ENCODE measurements at places on chromosomes 13 and 19. TPM values are rescaled to one million over a fixed set of nuclear protein-coding genes. Genes with fewer than 3 reads are reported as not detected.
A peak's percentile ranks its signal among the peaks of the same experiment; 100 is the strongest.

Gene SGCG
- 0.55 TPM for total RNA-seq

Gene COL4A1
- 144 TPM for total RNA-seq

Gene B3GNT8
- total RNA-seq, result 4.6 TPM

Gene C1QTNF9
- 0.26 TPM for total RNA-seq

DNA sequence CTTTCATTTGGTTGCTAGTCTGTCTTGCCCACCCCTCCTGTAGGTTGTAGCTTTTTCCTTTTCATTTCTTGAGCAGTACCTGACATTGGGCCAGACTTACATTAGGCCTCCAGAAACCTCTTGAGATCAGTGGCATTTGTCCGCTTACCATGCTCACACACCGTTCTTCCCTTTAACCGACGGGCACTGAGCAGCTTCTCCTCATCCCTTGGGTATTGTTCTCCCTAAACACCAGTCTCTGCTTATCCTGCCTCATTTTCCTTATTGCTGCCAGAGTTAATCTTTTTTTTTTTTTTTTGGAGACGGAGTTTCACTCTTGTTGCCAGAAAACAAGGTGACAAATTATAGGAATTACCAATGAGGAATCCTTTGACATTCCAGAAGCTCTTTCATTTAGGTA, 27.2 kb upstream of the KCTD4 start:
- DNase-seq, result no peak

DNA sequence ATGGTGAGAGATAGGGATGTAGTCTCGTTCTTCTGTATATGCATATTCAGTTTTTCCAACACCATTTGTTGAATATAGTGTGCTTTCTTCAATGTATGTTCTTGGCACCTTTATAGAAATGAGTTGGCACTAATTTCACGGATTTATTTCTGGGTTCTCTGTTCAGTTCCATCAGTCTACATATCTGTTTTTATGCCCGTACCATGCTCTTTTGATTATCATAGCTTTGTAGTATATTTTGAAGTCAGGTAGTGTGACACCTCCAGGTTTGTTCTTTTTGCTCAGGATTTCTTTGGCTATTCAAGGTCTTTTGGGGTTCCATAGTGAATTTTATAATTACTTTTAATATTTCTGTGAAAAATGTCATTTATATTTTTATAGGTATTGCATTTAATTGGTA, 14.5 kb upstream of the ZNF793 start:
- DNase-seq, result no peak

- no peak for DNase-seq
These were observed 45.5 kb downstream of the HSPH1 start for GRCh38 chr13:31116224-31116623.

GRCh38 chr13:50167224-50167947, 152.1 kb downstream of the KCNRG start:
- DNase-seq, result no peak

GRCh38 chr13:107742544-107742943, 472.8 kb downstream of the LIG4 start:
- DNase-seq, result no peak

- no peak for DNase-seq
These were observed 38.1 kb downstream of the DOCK9 start for GRCh38 chr13:98939660-98940191.

DNA sequence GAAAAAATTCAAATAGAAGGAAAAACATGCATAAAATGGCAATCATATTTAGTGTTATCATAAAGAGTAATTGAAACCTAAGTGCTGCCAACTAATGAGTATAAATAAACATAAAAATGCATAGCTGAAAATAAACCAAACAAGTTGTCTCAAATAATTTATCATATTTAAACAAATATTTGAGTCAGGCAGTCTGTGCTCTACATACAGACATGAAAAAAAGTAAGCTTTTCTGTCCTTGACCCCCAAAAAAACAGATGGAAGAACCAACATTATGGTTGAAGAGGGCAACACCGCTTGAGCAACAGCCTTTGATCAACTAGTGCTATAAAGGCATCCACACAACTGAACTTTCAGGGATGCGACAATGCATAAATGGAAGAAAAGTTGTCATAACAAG, 735.1 kb upstream of the MIR17HG start:
- no peak for DNase-seq

DNA sequence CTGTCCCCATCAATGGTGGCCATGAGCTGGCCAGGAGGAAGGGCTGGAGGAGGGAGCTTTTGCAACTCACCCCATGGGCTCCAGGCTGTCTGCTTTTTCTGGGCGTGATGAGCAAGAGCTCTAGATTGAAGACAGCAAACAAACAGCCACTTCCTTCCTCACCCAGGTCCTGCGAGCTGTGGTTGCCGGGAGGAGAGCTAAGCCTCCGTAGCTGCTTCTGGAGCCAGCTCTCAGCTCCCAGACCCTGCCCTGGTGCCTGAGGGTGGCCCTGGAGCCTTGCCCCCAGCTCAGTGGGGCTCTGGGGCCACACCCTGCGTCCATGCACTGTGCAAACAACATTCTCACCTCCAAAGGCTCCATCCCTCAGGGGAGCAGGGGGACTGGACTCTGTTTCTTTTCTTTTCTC, 6.2 kb downstream of the MYO1F start:
- no peak for DNase-seq

GRCh38 chr13:105878119-105878700, 657.3 kb downstream of the EFNB2 start:
- DNase-seq, result no peak

GRCh38 chr13:50123862-50124535, 108.8 kb downstream of the KCNRG start:
- DNase-seq, result peak; percentile 76

DNA sequence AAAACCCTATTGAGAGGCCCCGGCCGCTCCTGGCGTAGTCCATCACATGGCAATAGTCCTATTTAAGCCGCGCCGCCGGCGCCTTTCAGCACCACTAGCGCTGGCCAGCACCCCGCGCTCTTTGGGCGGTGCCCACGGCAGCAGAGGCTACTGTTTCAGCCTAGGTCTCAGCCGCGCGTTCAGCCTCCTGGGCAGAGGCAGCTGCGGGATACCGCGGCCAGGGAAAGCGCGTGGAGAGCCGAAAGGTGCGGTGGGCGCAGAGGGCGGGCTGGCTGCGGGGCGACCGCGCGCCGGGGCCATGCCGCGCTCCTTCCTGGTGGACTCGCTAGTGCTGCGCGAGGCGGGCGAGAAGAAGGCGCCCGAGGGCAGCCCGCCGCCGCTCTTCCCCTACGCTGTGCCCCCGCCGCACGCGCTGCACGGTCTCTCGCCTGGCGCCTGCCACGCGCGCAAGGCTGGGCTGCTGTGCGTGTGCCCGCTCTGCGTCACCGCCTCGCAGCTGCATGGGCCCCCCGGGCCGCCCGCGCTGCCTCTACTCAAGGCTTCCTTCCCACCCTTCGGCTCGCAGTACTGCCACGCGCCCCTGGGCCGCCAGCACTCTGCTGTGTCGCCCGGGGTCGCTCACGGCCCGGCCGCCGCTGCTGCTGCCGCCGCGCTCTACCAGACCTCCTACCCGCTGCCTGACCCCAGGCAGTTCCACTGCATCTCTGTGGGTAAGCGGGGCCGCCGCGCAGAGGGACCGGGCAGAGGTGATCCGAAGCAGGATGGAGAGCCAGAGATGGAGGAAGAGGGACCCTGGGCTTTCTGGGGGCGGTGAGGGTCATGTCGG, at the start of gene GSX1:
Gene GSX1, plus strand, starts transcription at position 91 of the 826 bp plus-strand sequence. Its CDS starts 208 bp downstream, at position 299.
- peak; percentile 53 for DNase-seq

DNA sequence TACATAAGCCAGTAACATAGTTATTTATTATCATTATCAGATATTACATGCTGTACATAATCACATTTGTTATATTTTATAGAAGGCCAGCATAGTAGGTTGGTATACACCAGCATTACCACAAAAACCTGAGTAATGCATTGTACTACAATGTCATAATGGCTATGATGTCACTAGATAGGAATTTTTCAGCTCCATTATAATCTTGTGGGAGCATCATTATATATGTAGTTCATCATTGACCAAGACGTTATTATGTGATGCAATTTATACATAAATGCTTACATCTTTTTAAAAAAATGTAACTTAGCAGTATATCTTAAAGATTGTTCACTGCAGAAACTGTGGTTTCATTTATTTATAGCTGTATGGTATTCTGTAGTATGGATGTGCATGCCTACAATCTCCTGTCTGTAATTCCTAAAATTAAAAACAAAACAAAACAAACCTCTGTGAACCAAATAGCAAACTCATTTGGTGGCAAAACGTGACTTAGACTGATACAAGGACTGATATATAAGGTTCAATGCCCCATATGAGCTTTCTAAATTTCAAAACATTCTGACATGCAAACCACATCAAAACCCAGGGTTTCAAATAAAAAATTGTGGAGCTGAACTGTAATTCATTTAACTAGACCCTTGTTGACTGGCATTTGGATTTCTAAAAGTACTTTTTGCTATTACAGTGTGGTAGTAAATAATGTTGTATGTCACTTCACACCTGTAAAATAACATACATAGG, 250.9 kb downstream of the DLEU7 start:
- no peak for DNase-seq

Data from ureter (tissue), 1 donor.